Hippocampal formation (tissue), 2 donors: ENCODE measurements at places on chromosomes 2 and 18.

DNA sequence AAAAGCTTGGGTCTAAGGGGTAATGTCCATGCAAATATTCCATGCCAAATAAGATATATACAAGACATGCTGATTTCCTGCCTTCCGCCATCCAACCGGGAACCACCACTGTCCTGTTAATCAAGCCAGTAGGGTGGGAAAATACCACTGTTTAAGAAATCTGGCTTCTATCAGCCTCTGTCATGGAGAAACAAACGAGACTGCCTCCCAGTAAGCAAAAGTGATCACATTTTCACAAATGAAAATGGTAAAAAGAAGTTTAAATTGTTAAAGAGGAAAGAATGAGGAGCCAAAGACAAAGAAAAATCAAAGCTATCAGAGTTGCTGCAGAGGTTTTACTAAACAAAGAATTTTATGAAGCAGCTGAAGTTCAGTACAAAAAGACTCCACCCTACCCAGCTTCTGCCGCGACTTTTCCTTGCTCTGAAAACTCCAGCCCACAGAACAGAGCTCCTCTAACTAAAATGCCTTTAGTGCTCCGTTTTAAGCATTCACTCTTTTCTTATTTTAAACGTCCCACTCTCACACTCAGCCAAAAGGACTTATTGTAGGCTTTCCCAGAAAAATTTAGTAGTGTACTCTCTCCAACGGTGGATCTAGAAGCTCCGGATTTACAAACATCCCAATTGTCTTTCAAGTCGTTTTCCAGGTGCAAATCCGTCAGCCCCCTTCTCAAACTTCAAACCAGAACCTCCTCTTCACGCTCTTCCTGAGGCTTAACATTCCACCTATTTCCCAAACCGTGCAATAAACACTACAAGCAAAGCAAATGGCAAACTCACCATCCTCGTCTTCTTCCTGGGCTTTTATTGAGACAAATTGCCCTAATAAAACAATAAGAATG is 613 bp downstream of the COL5A2 start:
- no peak for DNase-seq

DNA sequence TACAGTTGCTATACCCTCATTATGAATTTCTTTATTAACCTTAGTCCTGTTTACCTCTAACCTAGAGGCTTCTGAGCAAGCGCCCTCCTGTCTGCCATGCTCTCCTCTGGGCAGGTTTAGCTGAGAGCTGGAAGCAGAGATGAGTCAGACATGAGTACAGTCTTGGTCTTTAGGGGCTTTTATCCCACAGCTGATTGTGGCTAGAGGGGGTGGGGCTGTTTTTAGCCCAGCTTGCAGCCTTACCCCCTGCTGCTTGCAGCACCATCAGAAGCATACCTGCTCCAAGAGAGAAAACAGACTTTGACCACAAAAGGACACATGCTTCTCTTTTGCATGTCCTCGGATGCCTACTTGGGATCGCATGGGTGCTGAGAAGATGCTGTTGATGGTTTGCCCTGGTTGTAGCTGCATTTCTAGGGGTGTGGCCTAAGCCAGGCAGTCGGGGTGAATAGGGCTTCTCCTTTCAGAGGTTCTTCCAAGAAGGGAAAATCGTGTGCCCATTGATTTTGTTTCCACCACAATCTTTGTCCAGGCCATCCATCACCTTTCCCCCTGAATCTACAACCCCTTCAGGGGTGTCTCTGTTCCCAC is 115.0 kb upstream of the LGALSL start:
- no peak for DNase-seq

GRCh38 chr2:119005051-119005450 is 63.1 kb downstream of the MARCO start:
- no peak for DNase-seq

DNA sequence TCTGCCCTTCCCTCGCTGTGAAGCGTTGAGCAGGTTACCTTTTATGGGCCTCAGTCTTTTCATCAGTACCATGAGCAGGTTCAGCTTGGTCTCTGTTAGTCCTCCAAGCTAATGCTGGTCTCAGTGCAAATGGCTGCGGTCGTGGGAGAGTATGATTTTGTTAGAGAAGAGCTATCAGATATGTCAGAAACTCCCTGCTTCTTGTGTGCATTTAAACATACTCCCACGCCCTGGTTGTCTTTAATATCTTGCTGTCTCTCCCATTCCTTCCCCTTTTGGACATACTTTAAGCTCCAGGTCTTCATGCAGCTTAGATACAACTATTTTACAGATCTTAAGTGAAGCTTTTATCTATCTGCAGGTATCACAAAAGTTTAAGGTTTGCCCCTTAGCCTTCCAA is 62.9 kb downstream of the EFR3B start:
- DNase-seq: no peak

- peak; percentile 6 for DNase-seq
Measured at GRCh38 chr2:119713819-119714490, 35.0 kb downstream of the TMEM177 start.

- no peak for DNase-seq
Measured at GRCh38 chr18:58723810-58724602, 52.7 kb downstream of the MALT1 start.

- no peak for DNase-seq
Measured at GRCh38 chr2:213237251-213237650, 47.0 kb upstream of the SPAG16 start.
